ENCODE measurements at places on chromosomes 13 and 19. TPM values are rescaled to one million over a fixed set of nuclear protein-coding genes. Genes with fewer than 3 reads are reported as not detected.

SLITRK5 gene
- under 0.01 TPM for total RNA-seq

KLK14 gene
- not detected for total RNA-seq

SIGLEC8 gene
- total RNA-seq = not detected

ZNF576 gene
- total RNA-seq = 8.6 TPM

TLE2 gene
- total RNA-seq = 0.28 TPM

ZIC5 gene
- total RNA-seq = not detected

FUT1 gene
- under 0.01 TPM for total RNA-seq

SLC10A2 gene
- total RNA-seq = not detected

DNA sequence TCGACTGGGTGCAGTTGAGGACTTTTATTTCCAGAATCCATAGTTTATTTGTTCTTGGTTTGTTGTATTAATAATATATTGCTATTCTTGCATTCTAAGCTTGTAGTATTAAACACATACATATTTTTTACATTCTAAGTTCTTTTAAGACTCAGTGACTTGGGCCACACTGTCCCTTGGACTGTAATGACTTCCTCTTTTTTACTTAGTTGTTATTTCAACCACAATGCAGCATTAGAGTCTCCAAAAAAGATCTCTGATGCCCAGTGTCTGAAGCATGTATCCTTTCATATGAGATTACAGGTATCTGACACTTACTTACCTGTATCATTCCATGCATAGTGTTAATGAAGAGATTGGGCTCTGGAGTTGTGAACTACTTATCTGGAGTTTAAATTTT lies 864.9 kb upstream of the PCDH20 start:
- no peak for DNase-seq

DNA sequence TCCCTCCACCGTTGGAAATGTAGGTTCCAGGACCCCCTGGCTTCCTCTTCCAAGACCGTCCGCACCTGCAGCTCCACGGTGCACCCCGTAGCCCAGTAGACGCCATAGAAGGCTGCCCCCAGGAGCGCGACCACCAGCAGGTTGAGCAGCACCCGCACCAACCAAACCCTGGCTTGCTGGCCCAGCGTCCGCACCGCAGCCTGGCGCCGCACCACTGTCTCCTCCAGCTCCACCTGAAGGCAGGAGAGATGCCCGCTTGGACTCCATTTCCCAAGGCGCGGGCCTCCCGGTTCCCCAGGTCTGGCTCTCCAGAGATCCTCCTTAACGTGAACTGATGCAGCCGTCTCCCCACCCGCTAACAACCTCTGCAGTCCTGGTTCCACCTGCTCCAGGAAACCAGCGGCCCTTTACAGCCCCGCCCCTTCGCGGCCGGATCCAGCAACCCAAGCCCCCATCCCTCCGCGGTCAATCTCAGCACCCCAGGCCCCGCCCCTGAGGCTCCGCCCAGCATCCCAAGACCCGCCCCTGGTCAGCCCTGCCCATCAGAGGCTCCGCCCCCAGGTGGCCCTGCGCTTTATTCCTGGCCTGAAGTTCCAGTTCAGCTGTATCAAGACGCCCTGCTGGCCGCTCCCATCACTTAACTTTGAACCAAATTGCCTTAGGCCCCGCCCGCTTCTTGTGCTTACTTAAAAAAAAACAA lies 5.0 kb upstream of the LENG1 start:
- peak; percentile 22 for DNase-seq

DNA sequence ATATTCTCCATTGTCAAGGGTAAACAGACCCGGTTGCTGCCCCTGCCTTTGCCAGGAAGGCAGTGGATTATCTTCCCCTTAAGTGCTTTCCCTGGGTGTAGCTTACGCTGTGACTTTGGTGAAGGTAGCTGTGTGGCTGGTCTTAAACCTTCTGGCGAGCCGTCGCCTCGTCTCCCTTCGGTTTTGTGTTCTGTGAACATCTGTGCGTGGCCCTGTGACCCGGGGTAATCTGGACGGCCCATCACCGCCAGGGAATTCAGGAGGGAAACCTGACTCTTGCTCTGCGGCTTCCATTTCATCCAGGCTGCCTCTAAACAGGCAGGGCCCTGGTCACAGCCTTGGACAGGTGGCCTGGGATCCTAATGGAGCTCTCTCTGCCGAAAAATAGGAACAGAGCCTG lies 78.7 kb downstream of the SHISA2 start:
- DNase-seq = no peak

- no peak for DNase-seq
Observed at GRCh38 chr13:97537110-97537509, 103.1 kb downstream of the RAP2A start.

GRCh38 chr13:30966101-30966500 lies 33.6 kb downstream of the TEX26 start:
- DNase-seq = peak; percentile 13

DNA sequence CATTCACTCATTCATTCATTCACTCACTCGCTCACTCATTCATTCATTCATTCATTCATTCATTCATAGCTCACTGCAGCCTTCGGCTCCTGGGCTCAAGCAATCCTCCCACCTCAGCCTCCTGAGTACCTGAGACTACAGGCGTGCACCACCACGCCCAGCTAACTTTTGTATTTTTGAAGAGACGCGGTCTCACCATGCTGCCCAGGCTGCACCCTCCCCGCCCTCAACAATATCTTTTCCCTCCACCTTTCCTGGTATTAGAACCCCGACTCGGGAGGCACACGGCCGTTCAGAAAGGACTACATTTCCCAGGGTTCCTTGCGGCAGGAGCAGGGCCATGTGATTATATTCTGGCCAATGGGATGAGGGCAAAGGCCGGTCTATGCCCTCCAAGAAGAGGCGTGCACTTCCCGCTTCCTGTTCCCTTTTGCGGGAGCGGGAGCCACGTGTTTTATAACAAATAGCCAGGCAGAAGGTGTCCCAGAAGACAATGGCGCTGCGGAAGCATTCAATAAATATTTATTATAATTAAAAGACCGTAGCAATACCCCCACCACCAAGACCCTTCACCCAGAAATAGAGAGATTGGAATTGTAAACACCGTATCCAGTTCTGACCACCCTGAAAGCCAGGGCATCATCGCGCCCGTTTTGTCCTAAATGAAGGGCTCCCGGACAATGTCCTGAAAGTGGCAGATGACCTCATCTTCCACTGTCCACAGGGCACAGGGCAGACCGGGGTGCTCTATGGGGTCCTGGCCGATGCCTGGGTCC lies 15.9 kb downstream of the TICAM1 start:
- peak; percentile 92 for DNase-seq

- no peak for DNase-seq
Observed at GRCh38 chr13:26784704-26785639, 24.4 kb upstream of the GPR12 start.

DNA sequence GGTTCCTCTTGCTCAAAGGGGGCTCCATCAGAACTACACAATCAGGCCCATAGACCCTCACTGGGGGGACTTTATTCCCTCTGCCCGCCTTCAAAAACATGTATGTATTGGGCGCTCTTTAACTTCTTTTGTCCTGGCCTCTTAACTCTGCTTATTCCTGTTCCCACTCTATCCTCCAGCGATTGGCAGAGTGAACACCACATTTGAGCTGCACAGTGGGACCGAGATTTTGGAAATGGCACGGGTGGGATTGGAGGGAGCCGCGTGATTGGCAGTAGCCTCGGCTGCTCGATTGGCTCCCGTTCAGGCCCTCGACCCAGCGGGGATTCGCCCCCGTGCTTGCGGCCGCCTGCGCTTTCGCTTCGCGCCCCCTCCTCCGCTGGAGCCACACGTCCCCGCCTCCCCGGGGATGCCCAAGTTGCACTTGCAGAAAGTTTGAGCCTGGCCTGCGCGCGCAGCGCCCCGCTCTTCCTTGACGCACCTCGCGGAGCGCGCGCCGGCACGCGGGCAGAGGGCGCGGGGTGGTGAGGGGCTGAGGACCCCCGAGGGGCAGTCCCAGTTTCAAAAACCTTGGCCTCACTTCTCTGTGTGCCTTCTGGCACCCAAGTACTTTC lies at the start of gene ZIC5:
Gene ZIC5, minus strand, starts transcription at position 192 of the 614 bp plus-strand sequence. Its CDS starts 164 bp downstream, at position 28.
- DNase-seq = no peak

DNA sequence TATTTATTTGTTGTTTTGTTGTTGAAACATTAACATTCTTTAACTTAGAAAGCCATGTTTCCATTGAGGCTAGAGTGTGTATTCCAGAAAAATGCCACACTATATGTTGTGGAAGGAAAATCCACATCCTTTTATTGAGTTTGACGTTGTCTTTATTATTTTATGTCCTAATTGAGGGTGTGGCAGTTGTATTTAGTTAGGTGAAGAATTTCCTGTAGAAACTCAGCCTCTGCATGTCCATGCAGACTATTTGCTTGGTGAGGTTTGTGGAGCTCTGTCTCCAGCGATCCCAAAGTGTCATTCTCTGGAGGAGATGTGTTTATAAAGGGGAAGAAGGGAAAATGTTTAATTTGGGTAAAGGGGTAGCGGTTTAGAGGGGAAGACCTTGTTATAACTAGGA lies 46.6 kb downstream of the AKAP11 start:
- DNase-seq = no peak

GRCh38 chr13:101527130-101527529 lies 74.7 kb downstream of the ITGBL1 start:
- DNase-seq = peak; percentile 36

DNA sequence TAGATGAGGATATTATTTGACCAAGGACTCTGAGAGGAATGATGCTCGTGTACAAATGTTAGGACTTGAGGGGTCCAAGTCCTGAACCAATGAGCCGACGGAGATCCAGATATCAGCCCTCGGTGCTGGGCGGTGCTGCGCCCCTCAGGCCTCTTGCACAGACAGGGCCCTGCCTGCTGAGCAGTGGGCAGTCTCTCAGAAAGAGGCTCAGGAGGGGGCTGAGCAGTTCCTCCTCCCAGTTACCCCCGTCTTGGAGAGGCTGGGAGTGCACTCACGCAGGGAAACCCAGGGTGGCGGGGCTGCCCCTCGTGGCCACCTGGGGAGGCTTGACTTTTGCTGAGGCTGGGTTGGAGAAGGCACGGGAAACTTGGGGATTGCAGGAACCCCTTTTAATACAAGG lies 18.4 kb downstream of the TEX29 start:
- no peak for DNase-seq

- peak; percentile 64 for DNase-seq
Observed at GRCh38 chr19:35213663-35214632, 14.6 kb downstream of the FAM187B start.

GRCh38 chr19:42596391-42597072 lies 1.8 kb upstream of the CEACAM8 start:
- no peak for DNase-seq

DNA sequence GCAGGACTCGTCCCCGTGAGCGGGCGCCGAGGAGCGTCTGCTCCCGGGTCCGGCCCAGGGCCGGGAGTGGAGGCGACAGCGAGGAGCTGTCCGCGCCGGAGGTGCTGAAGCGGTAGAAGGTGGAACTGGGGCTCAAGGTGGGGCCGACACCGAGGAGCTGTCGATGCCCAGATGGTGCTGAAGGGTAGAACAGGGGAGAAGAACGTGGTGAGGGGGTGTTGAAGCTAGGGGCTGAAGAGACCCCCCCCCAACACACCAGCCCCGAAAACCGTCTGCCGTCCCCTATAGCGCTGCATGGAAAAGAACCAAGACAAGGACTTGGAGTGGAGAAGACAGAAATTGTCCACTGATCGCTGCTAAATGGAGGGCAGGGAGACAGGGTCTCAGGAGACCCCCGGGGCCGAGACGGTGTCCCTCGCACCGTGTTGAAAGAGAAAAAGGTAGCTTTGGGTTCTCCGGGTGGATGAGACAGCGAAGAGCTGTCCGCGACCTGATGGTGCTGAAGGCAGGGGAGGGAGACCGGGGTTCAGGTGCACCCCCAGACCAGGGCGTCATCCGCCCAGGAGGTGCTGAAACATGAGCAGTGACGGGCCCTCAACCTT lies 7.1 kb upstream of the PDE4C start:
- DNase-seq = peak; percentile 39

DNA sequence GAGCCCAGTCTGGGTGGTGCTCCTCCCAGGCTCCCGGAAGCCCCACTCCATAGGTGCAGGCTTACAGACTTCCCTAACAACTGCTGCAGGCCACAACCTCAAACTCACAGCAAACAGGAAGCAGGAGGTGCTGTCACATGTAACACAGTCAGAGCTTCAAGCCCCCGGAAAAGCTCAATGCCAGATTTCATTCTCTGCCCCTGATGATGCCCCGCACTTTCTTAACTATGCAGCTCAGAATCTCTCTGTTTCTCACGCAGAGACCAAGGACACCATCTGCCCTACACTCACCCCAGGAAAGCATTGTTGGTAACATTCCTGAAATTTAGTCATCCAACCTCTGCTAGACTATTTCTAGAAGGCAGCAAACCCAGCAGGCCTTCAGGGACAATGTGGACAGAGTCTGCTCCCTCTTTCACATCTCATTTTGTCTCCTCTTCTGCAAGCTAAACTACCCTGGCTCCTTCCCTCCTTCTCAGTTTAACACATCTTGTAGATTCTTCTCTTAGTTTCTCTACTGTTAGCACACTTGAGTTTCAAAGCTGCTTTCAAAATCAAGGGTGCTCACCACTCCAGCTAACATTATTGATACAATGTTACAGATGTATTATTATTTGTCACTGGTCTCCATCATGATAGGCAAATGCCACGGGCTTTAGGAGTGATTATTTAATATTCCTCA lies 162.5 kb downstream of the KCTD12 start:
- DNase-seq = peak; percentile 89

- no peak for DNase-seq
Observed at GRCh38 chr19:56942756-56943155, 102.2 kb upstream of the PEG3 start.

DNA sequence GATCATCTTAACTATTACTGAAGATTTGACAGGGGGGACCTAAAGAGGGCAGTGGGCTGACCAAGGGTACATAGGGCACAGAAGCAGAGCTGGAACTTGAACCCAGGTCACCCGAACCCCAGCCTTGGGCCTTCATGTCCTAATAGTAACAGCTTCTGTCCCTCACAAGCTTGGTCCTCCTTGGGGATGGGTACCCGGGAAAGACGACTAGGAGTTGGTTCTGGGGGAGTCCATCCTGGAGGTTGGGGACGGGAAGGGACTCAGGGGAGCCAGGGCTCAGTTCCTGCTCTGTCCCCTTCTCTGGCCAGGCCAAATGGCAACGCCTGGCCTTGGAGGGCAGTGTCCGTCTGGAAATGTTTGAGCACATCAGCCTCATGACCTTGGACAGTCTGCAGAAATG lies 39.6 kb upstream of the CYP4F8 start:
- no peak for DNase-seq

Data from IMR-90 (cell line).